ENCODE measurements at places on chromosomes 2 and 18. TPM values are rescaled to one million over a fixed set of nuclear protein-coding genes. Genes with fewer than 3 reads are reported as not detected.

The OTOS gene
- total RNA-seq: not detected

The RNF125 gene
- total RNA-seq: 2.6 TPM

GRCh38 chr2:205675861-205676516, 6.3 kb upstream of the NRP2 start:
- DNase-seq: no peak
- no peaks in the 10 kb centered on the region for H3K4me1 ChIP-seq
- H3K36me3 ChIP-seq: no peaks in the 10 kb centered on the region
- H3K4me3 ChIP-seq: no peak overlapping the region
- H3K27ac ChIP-seq: no peak overlapping the region

DNA sequence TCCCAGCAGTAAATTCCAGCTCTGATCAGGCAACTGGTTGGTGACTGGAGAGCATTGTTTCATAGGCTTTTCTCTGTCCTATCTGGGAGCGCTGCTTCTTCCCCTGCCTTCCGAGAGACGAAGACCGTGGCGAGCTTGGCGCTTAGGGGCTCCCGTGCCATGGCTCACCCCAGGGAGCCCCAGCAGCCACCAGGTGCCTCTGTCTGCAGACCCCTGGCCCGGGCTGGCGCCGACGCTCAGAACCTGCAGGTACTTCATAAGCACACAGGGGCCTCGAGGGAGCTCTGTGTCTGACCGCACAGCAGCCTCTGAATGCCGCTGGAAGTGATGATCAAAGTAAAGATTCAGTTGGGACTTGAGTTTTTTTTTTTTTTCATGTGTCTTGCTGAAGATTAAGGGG, 19.1 kb upstream of the RBM44 start:
- H3K27ac ChIP-seq: no peak overlapping the region
- no peaks in the 10 kb centered on the region for H3K36me3 ChIP-seq
- no peaks in the 10 kb centered on the region for H3K27me3 ChIP-seq

DNA sequence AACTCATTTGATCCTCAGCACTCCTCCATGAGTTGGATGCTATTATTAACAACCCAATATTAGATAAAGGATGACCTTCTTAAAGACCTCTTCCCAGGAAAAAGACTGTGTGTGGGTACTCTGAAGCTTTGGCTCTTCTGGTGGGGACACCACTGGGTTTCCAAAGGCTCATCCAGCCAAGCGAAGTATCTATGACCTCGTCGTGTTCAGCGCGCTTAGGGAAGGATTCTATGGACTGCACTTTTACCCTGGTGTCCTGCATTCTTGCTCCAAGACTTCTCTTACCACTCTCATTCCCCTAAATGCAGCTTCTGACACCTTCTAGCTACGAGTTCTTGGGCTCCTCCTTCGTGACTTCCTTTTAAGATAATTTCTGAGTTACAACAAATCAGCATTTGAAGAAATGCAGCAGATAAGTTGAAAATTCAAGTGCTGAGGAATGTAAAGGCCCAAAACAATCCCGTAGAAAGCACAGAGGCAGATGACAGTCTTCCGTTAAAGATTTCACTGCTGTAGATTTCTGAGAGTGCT, 673 bp upstream of the HNMT start:
- DNase-seq: no peak
- H3K4me3 ChIP-seq: no peak overlapping the region
- H3K27me3 ChIP-seq: no peaks in the 10 kb centered on the region
- no peaks in the 10 kb centered on the region for H3K36me3 ChIP-seq

GRCh38 chr2:153213022-153213421, 265.5 kb downstream of the RPRM start:
- H3K27me3 ChIP-seq: no peaks in the 10 kb centered on the region
- no peak overlapping the region for H3K27ac ChIP-seq
- no peak for DNase-seq
- no peak overlapping the region for H3K4me3 ChIP-seq
- H3K4me1 ChIP-seq: no peaks in the 10 kb centered on the region

DNA sequence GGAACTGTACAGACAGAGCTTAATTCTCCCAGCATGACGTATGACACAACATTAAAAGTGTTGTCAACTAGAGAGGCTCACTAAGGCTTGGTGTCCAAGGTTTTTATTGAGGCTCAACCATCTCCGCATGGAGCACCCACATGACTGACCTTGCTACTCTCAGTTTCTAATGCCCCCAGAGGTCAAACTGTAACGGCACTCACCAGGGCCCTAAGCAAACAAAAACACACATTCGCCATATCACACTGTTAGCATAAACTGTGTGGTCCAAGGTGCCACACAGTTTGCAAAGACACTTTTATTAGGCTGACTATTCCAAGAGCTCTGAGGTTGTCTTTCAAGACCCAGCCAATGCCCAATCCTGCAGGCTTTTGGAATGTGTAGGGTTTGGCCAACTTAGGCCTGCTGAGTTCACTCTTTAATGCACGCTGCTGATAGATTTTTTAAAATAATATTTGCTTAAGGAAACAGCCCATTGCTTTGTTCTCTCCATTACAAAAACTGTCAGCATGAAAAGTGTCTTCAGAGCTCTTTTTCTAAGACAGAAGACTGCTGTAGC, 114.9 kb downstream of the DSC3 start:
- no peak overlapping the region for H3K27ac ChIP-seq
- H3K4me1 ChIP-seq: no peaks in the 10 kb centered on the region
- no peak overlapping the region for H3K4me3 ChIP-seq
- no peaks in the 10 kb centered on the region for H3K27me3 ChIP-seq

The WIPF1 gene
- 7.2 TPM for total RNA-seq

The TUBA3E gene
- not detected for total RNA-seq

- DNase-seq: no peak
- no peaks in the 10 kb centered on the region for H3K4me1 ChIP-seq
- H3K4me3 ChIP-seq: no peak overlapping the region
- H3K27ac ChIP-seq: no peak overlapping the region
Measured at GRCh38 chr2:207681431-207681830, 30.0 kb upstream of the CCNYL1 start.
